ENCODE measurements at places on chromosomes 12 and 14.

DNA sequence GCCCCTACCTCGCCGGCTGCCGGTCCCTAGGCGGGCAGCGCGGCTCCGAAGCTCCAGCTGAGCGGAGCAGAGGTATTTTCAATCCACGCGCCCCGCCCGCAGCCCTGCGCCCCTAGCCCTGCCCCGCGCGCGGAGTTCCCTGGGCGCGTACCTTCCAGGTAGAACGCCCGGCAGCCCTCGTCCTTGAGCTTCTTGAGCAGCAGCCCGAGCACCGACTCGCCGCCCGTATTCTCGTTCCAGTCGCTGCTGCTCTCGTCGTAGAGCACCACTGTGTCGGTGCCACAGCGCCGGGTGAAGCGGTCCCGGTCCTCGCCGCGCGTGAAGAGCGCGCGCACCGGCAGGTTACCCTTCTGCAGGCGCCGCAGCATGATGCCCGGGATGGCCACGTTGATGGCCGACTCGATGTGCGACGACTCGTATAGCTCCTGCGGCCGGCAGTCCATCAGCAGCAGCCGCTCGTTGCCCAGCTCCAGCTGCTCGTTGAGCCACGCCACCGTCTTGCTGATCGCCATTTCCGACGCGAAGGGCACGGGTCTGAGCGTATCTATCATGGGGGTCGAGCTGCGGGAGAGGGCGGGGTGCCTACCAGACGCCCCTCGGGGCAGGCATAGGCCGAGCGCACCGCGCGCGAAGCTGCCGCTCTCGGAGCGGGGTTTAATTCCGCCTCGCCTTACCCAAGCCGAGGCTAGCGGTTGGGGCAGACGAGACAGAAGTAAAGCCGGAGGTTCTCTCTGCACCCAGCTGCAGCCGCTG, 636 bp downstream of the DUSP6 start:
- DNase-seq: peak; percentile 86

GRCh38 chr12:94874518-94875302, 128.8 kb downstream of the NDUFA12 start:
- DNase-seq: no peak

GRCh38 chr14:36505892-36506731, 13.9 kb downstream of the NKX2-1 start:
- DNase-seq: no peak

- DNase-seq: no peak
These were observed 4.4 kb upstream of the C1RL start for GRCh38 chr12:7113389-7113871.

- DNase-seq: no peak
These were observed 4.4 kb downstream of the TXNRD1 start for GRCh38 chr12:104219908-104220404.

- DNase-seq: no peak
These were observed 11.6 kb downstream of the EIF2B1 start for GRCh38 chr12:123621619-123622530.

GRCh38 chr14:75602503-75602902, 24.1 kb downstream of the FLVCR2 start:
- DNase-seq: no peak

- no peak for DNase-seq
These were observed 20.2 kb downstream of the CD163 start for GRCh38 chr12:7483343-7483742.

DNA sequence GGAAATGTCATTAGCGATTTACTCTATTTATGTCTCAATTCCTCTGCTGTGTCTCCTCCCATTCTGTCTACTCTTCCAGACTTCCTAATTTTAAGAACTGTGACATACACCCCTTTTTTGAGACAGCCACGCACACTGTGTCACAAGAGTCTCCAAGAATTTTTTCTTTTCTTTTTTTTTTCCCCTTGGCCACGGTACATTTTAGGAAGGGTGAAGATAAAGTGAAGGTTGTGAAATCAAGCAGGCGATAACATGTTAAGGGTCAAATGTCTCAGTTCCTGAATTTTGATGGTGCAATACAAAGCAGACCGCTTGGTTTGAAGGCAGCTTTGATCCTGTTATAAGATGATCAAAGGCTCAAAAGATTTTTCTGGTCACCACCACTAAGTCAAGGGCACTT, 4.3 kb downstream of the OLR1 start:
- no peak for DNase-seq

- no peak for DNase-seq
These were observed 7.2 kb downstream of the RPS6KL1 start for GRCh38 chr14:74915826-74916225.

DNA sequence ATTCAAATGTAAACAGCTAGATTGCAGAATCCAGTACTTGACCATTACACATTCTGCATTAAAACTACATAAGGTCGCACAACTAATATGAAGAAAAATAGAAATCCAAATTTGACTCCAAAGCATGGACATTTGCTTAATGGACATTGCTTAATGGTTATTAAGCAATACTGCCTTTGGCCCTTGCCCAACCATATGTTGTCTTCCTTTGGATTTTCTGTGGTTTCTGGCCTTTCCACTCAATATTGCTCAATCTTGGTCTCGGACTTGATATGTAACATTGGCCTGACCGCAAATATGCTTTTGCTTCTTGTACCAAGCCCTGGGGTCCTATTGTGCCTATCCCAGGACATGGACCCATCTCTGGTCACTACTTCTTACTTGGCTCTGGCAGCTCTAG, 67.2 kb downstream of the PTPRR start:
- no peak for DNase-seq

DNA sequence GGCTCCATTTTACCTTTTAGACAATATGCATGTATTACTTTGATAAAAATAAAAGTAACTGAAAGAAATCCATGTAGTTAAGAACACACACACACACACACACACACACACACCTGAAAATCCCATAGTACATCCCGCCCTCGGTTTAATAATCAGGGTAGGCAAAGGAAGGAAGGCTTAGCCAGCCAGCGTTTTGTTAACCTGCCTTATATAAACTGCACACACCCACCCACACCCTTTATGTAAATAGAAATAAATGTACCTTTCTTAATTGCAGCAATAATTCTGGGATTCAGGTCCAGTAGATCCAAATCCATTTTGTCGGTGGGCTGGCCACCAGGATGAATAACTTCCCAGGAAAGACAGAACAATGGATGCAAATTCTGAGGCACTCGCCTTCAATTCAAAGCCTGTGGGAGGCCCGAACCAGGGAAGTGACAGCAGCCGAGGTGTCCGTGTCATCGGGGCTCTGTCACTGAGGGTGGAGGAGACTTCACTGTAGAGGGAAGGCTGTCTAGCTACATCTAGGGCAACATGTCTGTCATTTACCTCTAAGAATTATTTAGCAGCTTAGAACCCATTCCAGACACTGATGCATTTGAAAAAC, 4.4 kb downstream of the XRCC3 start:
- DNase-seq: no peak

DNA sequence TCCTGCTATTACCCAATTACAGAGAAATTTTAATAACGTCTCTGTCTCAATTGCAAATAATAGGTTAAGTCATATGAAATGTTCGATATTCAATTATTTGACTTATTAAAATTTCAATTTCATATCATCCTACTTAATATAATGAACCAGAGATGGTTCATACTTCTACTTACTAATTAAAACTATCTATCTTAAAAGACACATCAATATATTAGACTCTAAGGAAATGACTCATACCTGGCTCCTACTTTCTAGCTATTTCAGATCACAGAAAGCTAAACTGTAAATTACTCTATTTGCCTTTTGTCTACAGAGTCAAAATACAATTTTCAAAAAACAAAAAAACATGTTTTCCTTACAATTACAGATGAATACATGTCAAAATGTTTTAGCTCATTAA, 99.6 kb downstream of the CAPZA3 start:
- no peak for DNase-seq

- DNase-seq: no peak
These were observed 230.5 kb upstream of the EGLN3 start for GRCh38 chr14:34181338-34181737.

GRCh38 chr14:104780513-104781030, 15.0 kb downstream of the AKT1 start:
- no peak for DNase-seq

DNA sequence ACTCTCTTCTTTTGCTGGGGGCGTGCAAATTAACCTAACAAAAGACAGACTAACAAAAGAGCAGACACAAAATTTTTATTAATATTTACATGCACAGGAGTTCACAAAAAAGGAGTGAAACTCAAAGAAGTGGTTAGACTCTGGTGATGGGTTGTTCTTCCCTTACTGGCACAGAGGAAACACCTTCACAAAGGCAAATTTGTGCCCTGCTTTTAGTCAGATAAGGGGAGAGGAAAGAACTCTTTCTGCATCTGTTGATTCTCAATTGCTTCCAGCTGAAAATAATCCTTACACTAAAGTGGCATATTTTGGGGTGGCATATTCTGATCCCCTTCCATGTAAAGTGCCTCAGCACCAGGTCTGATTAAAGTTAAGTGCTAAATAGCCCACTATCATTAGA, 190.2 kb upstream of the AMIGO2 start:
- DNase-seq: no peak

Measured in muscle of back (tissue), 13 donors.